ENCODE measurements at places on chromosomes 7 and 10. TPM values are rescaled to one million over a fixed set of nuclear protein-coding genes. Genes with fewer than 3 reads are reported as not detected.

- no peak for DNase-seq
Observed at GRCh38 chr10:10044922-10045764, 972.5 kb upstream of the CELF2 start.

- no peak for DNase-seq
Observed at GRCh38 chr7:159094023-159094740, 50.5 kb downstream of the VIPR2 start.

DNA sequence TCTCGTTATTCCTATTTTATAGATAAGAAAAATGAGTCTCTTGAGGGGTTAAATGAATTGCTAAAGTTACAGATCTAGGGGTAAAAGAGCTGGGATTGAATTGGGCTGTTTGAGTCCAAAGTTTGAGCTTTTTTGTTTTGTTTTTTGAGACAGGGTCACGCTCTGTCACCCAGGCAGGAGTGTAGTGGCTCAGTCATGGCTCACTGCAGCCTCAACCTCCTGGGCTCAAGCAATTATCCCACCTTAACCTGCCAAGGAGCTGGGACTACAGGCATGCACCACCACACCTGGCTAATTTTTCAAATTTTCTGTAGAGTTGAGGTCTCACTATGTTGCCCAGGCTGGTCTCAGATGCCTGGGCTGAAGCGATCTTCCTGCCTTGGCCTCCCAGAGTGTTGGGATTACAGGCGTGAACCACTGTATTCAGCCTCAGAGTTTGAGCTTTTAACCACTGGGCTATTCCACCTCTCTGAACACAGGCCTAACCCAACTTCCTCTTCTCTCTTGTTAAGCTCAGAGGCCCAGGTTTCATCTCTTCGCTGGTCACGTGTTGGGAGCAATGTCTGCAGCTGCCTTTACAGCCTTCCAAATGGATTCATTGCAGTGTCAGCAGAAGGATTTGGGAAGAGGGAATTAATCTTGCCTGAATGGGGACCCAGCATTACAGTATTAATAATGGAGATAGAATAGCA is 8.0 kb downstream of the SUFU start:
- peak; percentile 51 for DNase-seq

GRCh38 chr7:53048638-53049037 is 13.2 kb downstream of the POM121L12 start:
- DNase-seq: no peak

- DNase-seq: no peak
Observed at GRCh38 chr10:3264161-3264761, 91.7 kb upstream of the PITRM1 start.

DNA sequence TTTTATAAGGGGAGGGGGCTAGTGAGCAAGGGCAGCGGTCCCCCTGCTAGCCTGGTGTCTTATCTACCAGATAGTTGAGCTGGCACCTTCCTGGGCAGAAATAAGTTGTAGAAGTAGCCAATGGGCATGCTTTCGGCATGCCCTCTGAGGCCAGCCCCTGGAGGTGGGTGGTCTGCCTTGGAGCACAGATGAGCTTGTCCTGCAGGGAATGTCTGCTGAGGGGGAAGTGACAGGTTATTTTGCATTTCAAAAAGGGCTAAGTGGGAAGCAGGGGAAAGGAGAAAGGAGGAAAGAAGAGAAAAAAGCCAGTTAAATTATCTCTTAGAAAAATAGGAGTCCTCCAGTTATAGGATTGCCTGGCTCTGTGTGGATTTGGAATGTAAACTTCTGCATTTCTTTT is 88.9 kb downstream of the GPR26 start:
- DNase-seq: no peak

The GPR15LG gene
- polyA plus RNA-seq: not detected

The CDK13 gene
- 38.5 TPM for polyA plus RNA-seq

The MYOF gene
- polyA plus RNA-seq: 51.4 TPM

The GPR141 gene
- 0.28 TPM for polyA plus RNA-seq

The PON1 gene
- 0.46 TPM for polyA plus RNA-seq

Measured in hindlimb muscle (tissue), 1 donor.